ENCODE measurements at places on chromosomes 4 and X.

DNA sequence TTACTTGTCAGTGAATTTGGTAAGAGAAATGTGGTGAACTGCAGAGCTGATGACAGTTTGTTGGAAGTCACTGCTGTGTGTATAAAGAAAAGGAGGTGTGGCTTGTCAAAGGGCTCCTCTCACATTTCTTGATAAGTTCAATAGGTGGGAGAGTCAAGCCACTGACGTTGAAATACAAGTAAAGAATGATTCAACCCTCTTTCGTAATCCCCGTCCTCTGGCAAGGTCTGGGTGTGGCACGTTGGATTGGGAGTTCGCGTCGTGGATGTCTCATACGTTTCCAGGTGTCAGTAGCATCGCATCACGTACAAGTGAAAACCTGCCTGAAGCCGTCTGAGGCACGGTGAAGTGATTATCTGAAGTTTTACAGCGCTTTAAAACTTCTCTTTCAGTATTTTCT lies 76.4 kb downstream of the EGF start:
- DNase-seq = no peak

- DNase-seq = no peak
These were observed 82.7 kb downstream of the PARM1 start for GRCh38 chr4:75015627-75016026.

- no peak for DNase-seq
These were observed 2326.8 kb upstream of the AGA start for GRCh38 chr4:179768996-179769395.

GRCh38 chr4:54058171-54058570 lies 6.2 kb downstream of the CHIC2 start:
- no peak for DNase-seq

GRCh38 chr4:39259571-39260330 lies 77.4 kb downstream of the WDR19 start:
- DNase-seq = no peak

DNA sequence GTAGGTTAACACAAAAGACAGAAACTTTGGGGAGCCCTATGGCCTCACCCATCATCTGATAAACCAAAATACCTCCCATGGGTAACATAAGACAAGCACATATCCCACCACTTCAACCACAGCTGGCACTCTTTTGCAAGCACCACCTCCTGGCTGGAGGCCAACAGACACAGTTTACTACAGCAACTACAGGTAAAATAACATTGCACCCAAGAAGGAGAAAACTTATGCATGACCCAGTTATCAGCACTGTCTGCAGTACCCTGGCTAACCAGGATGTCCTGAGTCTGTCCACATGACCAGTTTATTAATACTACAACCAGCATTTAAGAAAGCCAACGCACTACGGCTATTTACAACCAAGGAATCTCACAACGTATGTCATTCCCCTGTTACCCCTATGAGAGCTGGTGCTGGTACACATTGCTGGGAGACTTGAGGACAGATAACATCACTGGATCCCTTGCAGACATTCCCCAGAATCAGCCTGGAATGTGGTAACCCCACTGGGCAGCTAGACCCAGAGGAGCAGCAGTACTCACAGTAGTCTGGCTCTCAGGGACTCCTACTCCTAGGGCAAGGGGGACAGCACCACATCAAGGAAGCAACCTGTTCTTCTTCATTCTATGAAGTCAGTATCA lies 32.0 kb downstream of the ELF2 start:
- no peak for DNase-seq

DNA sequence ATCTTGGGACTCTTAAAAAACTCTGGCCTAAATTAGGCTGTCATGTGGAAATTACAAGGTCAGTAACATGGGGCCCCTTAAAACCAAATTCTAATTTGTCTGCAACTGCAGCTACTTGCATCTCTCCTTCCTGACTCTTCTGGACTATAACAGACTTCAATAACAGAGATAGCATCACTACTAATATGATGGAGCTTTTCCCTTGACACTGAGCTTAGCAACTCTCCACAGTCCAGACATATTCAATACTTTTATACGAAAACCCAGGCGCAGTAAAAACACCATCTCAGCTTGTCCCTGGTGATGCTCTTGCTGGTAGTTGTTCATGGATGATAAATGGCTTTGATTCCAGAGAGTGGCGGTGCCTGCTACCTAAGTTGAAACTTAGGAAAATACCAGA lies 850.4 kb downstream of the STIM2 start:
- DNase-seq = no peak

DNA sequence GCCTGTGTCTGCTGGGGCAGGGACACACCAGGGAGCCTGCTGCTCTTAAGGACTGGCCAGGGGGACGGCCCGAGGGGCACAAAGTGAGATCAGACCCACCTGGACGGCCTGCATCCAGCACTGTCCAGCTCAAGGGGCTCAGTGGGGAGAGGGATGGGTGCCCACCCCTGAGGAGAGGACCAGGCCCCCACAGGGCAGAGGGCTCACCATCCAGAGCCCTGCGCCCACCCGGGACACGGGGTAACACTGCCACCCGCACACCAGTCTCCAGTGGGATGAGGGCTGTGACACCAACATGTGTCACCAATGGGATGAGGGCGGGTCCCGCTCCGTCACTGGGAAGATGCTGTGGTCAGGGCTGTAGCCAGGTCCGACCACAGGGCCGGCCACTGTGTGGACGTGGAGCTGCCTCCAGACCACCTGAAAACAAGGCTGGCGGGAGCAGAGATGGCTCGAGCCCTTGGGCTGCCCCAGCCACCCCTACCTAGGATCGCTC lies 13.2 kb downstream of the DGKQ start:
- DNase-seq = no peak

- DNase-seq = no peak
These were observed 1072.9 kb upstream of the SLIT2 start for GRCh38 chr4:19178835-19179234.

- DNase-seq = no peak
These were observed 617.7 kb upstream of the SMIM31 start for GRCh38 chr4:164136180-164136616.

GRCh38 chr4:142202404-142203332 lies 566.3 kb downstream of the IL15 start:
- DNase-seq = no peak

GRCh38 chrX:14899607-14900006 lies 26.4 kb downstream of the MOSPD2 start:
- no peak for DNase-seq

DNA sequence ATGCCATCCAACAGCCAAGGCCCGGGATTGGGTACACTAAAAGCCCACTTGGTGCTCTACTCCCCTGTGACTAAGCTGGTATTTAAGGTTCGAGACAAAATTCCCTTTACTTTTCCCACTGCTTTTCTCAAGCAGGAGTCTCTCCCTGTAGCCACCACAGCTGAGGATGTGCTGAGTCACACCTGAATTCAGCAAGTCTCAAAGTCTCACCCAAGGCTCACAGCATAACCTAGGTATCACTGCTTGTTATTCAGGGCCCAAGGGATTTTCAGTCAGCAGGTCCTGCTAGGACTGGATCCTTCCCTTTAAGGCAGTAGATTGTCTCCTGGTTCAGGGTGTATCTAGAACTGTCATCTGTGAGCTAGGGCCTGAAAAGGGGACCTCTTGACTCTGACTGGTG lies 39.2 kb downstream of the FMR1NB start:
- no peak for DNase-seq

- no peak for DNase-seq
These were observed 42.0 kb downstream of the ANXA5 start for GRCh38 chr4:121654738-121655137.

GRCh38 chr4:86685401-86685800 lies 91.3 kb downstream of the PTPN13 start:
- DNase-seq = no peak

GRCh38 chrX:71095981-71096759 lies 519 bp downstream of the FOXO4 start:
- no peak for DNase-seq

- DNase-seq = no peak
These were observed 114.6 kb downstream of the ARHGAP6 start for GRCh38 chrX:11551151-11551550.

GRCh38 chrX:39759526-39760224 lies 338.1 kb downstream of the BCOR start:
- no peak for DNase-seq

- no peak for DNase-seq
These were observed 145.9 kb downstream of the IRS4 start for GRCh38 chrX:108590496-108590895.

DNA sequence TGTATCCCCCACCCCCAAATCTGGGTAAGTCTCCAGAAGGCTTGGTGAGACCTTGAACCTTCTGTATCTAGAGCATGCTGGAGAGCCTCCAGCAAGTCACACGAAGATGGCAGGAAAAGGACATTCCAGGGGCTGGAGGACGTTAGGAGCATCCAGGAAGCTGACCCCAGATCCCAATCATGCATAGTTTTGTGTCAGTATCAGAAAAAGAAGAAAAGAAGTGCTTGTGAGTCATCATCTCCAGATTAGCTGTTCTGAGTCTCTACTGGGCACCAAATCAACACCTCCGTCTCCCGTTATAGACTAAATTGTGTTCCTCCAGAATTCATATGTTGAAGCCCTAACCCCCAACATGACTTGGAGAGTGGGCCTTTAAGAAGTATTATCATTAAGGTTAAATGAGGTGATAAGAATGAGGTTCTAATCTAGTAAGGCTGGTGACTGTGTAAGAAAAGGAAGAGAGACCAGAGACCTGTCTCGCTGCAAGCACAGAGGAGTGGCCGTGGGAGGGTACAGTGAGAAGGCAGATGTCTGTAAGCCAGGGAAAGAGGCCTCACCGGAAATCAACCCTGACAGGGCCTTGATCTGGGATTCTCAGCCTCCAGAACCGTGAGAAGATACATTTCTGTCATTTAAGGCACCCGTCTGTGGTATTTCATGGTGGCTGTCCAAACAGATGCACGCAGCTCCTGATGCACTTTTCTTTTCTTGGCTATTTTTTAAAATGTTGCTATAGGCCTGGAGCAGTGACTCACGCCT lies 38.1 kb upstream of the CLDN24 start:
- no peak for DNase-seq

- DNase-seq = no peak
These were observed 17.0 kb downstream of the PRKG2 start for GRCh38 chr4:81197864-81198524.

DNA sequence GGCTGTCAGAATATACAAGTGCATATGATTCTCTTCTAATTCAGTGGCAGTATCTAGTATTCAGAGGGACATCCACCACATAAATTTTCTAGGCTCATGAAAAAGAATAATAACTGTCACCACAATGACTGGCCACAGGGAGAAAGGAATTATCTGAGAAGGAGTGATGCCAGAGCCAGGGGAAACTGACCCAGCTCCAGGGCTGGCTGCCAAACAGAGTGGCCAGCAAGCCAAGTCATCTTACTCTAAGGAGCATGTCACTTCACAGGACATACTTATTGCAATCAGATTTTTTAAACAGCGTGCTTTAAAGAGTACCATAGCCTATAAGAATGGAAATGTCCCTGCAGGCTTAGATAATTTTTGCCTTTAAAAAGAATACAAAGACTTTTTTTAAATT lies 5.8 kb upstream of the SEPTIN11 start:
- no peak for DNase-seq

GRCh38 chrX:55813150-55813549 lies 95.6 kb downstream of the RRAGB start:
- no peak for DNase-seq

- DNase-seq = no peak
These were observed 73.9 kb upstream of the SRD5A3 start for GRCh38 chr4:55272102-55272501.

DNA sequence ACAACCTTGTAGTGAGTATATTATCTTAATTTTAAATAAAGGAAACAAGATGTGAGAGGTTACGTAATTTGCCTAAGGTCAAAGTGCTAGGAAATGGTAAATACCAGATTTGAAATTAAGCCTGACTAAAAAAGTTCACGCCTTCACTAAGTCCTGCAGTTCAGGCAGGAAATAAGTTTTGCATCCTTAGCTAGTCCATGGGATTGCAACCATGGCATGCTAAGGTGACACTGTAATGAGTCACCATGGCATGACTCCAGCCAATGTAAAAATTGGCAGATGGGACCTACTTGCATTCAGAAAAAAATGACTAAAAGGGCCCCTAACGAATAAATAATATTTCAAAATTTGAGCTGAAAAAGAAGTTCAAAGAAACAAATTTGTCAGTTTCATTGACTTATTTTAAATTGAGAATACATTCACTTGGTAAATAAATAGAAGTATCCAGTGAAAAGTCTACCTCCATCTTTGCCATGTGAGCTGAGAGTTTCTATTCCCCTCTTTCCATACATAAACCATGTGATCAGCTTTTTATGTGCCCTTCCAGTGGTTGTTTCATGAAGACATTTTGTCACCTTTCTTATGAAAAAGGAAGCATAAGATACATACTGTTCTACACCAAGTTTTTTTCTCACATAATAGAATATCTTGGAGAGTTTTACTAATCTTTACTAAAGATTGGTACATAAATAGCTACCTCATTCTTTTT lies 72.4 kb downstream of the ANKRD50 start:
- no peak for DNase-seq

GRCh38 chr4:122053186-122053585 lies 98.9 kb upstream of the BLTP1 start:
- DNase-seq = no peak

- DNase-seq = no peak
These were observed 31.8 kb upstream of the GJB1 start for GRCh38 chrX:71191248-71191647.

DNA sequence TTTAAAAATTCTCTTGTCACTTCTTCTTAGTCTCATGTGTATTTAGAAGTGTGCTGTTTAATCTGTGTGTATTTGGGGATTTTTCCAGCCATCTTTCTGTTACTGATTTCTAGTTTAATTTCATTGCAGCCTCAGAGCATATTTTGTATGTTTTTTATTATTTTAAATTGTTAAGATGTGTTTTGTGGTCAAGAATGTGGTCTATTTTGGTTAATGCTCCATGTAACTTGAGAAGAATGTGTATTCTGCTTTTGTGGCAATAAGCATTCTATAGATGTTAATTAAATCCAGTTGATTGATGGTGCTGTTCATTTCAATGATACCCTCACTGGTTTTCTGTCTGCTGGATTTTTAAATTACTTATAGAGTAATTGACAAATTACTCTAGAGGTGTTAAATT lies 38.9 kb downstream of the ANXA10 start:
- no peak for DNase-seq

- DNase-seq = no peak
These were observed 26.2 kb downstream of the MAGEA9 start for GRCh38 chrX:149807747-149808458.

DNA sequence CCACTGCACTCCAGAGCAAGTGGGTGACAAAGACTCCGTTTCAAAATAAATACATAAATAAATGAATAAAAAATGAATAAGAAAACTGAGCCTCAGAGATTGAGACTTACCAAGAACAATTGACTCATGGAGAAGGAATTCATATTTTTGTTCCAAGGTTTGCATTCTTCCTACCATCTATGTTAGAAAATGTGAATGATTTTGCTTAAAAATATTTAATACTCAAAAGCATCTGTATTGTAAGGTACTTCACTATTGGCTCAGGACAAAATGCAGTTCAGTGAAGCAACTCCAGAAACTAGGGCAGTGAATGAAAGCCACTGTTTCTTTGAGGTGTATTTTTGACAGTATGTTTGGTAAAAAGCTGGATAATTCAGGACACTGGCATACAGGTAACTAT lies 54.1 kb downstream of the XAGE2 start:
- no peak for DNase-seq

Measured in activated T-helper 2 cell treated with anti-CD3 and anti-CD28 coated beads, Interferon-gamma antibody, Interleukin-2, Interleukin-4, amounts not matched to agents 10 μg/mL and 5 μg/mL and 100 μg/mL, durations not matched to agents 14 hours and 24 hours and 36 hours (primary cell).